ENCODE measurements at places on chromosomes 2 and 18. TPM values are rescaled to one million over a fixed set of nuclear protein-coding genes. Genes with fewer than 3 reads are reported as not detected.

- no peak for DNase-seq
Observed at GRCh38 chr2:21118302-21118920, 5.4 kb upstream of the TDRD15 start.

- DNase-seq: no peak
Observed at GRCh38 chr2:140863713-140864112, 1267.1 kb downstream of the LRP1B start.

DNA sequence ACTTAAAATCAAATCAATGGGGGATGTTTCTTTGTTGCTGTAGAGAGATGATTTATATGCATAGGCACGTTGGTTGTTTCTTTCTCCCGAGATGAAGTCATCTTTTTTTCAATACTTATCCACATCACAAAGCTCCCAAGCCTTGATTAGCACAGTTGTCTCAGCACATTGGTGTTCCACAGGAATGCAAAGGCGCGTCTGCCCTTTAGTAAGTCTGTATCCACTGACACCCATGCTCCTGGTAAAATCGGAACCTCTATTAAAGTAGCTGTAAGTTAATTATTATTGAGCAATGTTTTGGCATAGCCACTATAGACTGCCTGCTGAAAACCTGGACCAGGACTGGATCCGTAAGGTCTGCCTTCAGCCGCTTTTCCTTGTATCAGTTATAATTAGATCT lies 77.6 kb upstream of the RBM44 start:
- no peak for DNase-seq

DNA sequence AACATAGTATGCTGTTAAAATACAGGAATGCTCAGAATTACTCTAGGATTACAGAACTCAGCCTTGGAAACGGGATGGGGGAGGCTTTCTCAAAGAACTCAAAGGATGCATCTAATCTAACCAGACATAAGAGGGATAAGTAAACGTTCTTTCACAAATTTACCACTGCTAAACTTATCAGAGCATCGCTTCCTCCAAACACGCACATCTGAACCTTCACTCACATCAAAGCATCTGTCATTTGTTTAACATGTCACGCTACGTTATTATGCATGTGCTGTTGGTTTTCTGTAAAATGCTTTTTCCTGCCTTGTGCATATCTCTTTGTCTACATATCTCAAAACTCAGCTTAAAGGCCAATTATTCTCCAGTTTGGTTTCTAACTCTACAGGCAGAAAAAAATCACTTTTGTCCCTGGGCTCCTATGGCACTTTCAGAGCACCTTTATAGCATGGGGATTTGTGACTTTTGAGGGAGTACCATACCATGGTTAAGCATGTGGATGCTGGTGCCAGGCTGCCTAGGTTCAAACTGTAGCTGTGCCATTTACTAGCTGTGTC lies 106.7 kb upstream of the FSHR start:
- DNase-seq: no peak

DNA sequence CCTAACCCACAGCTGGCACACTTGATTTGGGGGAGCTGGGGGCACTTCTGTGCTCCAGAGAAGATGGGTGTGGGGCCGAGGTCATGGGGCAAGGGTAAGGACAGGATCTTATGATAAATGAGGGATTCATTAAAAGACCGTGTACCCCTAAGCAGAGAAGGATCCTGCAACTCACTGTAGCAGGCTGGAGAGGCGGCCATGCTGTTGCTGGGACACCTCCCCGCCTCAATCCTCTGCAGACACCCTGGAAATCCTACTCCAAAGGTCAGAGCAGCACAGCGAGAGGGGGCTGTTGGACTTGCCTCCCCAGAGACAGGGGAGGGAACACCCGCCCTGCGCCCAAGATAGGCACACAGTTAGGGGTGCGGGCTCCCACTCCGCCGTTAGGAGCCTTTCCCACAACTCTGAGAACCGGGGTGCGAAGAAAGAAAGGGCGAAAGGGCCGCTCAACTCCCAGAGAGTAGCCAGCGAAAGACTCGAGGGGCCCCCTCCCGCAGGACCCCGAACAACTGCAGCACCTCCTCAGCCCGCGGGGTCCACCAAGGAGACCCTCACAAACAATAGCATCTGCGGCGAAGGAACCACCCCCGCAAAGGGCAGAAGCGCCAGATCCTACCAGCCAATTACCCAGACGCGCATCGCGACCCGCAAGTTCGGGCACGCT lies 1.4 kb downstream of the PARD6G start:
- no peak for DNase-seq

- DNase-seq: no peak
Observed at GRCh38 chr2:220147161-220148038, 520.0 kb downstream of the SLC4A3 start.

DNA sequence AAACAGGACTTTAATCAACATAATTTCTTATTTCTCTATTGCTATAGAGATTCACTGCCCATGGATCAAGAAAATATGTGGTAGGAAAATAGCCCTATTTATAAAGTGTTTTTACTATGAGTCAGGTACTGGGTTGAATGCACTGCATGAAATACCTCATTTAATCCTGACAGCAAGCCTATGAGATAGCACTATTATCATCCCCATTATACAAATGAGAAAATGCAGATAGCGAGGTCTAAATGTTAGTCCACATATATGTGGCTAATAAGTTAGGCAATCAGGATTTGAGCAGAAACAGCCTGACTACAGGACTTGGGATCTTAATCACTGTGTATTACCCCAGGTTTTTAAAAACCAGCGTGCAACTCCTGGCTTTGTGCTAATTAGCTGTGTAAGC lies 8.5 kb upstream of the LYPD1 start:
- DNase-seq: no peak

DNA sequence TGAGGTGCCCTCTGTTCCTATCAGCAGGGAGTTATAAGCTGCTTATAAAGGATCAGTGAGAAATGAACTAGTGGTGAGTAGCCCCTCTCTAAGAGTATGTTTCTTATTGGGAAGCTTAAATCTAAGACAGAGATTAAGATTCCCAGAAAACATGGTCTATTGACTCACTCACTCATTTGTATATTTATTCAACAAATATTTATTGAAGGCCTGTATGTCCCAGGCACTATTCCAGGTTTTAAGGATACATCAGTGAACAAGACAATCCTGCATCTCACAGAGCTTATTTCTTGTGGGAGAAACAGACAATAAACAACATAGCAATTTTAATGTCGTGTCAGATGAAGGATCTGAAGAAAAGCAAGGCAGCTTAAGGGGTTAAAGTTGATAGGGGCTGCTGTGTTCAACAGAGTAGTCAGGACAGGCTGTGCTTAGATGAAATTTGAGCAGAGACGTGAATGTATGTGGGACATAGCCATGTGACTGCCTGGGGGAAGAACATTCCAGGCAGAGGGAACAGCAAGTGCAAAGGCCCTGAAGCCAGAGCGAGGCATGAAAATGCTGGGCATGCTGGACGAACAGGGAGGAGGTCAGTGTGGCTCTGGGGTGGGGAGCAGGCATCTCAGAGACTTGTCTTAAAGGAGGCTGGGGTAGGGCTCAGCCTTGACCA lies 14.8 kb upstream of the PSD4 start:
- DNase-seq: no peak

DNA sequence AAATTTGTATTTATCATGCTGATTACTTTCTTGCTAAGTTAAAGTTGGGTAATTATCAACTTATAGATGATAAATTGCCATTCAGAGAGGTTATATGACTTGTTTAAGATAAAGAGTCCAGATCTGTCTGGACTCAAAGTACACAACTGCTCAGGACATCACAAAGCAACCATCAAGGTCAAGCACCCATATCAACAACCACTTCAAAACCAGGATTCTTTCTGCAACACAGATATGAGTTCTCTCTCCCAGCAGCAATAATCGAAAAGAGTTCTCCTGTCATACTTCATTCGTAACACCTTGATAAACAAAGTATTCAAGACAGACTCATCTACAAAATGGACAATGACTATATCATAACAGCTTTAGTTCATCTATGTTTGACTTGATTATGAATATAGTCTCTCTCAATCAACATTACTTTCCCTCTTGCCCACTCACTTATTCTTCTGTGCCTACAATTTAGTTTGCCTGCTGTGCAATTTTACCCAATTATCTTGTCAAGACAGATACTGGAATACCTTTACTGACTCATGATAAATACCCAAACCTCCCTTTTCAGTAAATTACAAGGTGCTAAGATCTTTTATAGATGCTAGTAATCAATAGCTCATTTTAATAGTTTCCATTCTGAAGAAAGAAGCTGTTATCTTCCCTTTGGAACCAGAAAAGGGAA lies 281.8 kb downstream of the NBAS start:
- no peak for DNase-seq

- DNase-seq: no peak
Observed at GRCh38 chr2:39228413-39229209, 15.2 kb downstream of the CDKL4 start.

GRCh38 chr2:64123740-64124139 lies 20.5 kb downstream of the PELI1 start:
- DNase-seq: no peak

DNA sequence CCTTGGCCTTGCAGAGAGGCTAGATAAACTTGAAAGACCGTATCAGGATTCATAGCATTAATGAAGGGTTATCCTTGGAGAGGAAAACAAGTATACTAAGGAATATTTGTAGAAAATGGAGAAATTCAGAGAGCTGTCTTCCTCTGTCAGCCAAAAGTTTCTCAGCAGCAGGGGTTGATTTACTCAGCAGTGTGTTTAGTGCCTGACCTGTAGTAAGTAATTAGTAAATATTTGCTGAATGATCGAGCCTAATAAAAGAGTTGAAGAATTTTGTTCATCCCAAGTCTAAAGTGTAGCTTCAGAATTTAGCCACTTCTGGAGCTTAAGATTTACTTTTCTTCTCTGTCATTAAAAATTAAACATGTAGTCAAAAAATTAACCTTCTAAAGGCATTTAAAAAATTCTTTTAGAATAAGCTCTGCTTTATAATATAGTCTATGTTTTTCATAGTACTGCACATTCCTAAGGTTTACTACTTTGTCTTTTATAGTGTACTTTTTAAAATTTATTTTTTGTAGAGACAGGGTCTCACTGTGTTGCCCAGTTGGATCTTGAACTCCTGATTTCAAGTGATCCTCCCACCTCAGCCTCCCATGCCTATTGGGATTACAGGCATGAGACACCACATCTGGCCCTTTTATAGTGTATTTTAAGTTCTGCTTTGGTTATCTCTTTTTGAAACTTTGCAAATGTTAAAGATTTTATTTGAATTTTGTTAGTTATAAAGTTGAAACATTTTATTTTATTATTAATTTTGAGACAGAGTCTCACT lies 138.4 kb upstream of the MYO3B start:
- DNase-seq: no peak

DNA sequence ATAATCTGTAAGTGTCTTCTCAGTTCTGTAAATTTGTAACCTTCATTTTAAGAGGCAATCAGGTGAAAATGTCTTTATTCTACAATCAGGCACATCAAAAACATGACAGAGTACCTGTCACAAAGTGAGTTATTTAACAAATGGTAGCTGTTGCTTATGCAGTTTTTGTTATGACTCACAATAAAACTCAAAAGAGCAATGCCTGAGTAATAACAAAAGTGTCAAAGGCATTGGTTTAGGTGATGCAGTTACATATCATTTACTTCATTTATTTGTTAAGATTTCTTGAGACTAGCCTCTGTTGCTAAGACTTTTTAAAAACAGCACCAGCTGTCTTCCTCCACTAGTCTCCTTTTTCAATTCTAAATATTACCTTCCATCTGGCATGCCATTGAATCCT lies 177.8 kb downstream of the KIAA1328 start:
- no peak for DNase-seq

GRCh38 chr18:321865-322467 lies 54.1 kb upstream of the THOC1 start:
- DNase-seq: no peak

DNA sequence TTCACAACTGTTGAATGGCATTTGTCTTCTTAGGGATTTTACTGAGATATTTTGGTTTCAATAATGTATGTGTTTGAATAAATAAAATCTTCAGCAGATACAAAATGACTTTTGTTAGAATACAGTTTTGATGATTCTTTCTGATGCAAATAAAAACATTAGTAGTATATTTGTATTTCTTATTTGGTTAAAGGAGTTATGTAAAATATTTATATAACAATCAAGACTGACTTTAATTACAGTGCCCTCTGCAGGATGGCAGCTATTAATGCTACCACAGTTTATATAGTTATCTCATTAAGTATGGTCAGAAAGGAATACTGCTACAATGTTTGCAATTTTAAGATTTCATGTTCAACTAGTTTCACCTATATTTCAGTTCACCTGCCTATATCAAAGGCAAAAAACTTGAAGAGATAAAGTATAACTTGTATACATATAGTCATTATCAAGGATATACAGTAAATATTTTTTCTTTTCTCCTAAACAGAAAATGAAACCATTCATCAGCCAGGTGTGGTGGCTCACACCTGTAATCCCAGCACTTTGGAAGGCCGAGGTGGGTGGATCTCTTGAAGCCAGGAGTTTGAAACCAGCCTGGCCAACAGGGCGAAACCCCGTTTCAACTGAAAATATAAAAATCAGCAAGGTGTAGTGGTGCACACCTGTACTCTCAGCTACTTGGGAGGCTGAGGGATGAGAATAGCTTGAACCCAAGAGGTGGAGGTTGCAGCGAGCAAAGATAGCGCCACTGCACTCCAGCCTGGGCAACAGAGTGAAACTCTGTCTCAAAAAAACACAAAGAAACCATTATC lies 19.8 kb downstream of the ARL5A start:
- DNase-seq: no peak

DNA sequence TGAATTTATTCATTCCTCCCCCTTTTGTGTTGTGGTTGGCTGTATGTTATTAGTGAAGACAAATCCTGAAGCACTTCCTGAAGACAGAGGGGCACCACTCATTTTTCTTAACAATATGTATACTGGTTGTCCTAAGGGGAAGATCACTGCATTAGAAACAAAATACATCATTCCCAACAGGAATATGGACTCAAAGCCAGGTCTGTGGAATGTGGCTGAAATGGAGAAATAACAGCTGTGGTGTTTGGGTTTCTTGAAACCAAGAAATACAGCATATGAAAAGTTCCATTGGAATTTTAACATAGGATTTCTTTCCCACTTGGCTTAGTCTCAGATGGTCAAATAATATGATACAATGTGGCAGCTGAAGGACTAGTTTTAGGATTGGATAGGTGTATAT lies 267.6 kb downstream of the KCNE4 start:
- no peak for DNase-seq

- DNase-seq: no peak
Observed at GRCh38 chr2:175462246-175462645, 280.7 kb upstream of the ATP5MC3 start.

DNA sequence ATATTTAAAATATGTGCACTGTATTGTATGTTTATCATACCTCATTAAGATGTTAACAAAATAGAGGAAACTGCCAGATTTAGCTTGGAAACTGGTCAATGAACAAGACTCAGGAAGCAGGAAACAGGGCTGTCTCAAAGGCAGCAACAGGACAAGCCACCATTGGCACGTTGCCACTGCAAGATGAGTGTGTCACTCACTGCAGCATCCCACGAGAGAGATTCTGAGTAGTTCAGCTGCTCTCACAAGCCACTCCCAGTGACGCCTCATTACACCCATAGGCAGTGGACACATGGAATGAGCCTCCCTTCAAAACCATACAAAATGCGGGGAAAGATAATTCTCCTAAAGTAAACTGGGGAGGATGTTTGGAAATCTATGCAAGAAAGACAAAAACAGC lies 181.9 kb upstream of the DLGAP1 start:
- no peak for DNase-seq

- no peak for DNase-seq
Observed at GRCh38 chr2:228373191-228373590, 191.7 kb upstream of the SPHKAP start.

Gene PLA2R1
- total RNA-seq: 11.6 TPM

Gene CERKL
- not detected for total RNA-seq

Gene TCF23
- total RNA-seq: not detected

Gene LGALSL
- total RNA-seq: 15.9 TPM

Gene RAB27B
- 0.50 TPM for total RNA-seq

Gene CDH19
- total RNA-seq: 18.6 TPM

Gene KLHL30
- total RNA-seq: 0.28 TPM

Gene ZNF521
- 79.9 TPM for total RNA-seq
